Stimulated activated naive CD4-positive, alpha-beta T cell (primary cell): ENCODE measurements at places on chromosomes 13 and 19.

- no peak for DNase-seq
These were observed 10.4 kb upstream of the SLC25A41 start for GRCh38 chr19:6443986-6444385.

- no peak for DNase-seq
These were observed 77.3 kb downstream of the KCTD12 start for GRCh38 chr13:76808927-76809326.

GRCh38 chr13:60959427-60959826, 456.2 kb downstream of the PCDH20 start:
- DNase-seq: no peak

GRCh38 chr13:38121267-38121666, 228.4 kb upstream of the UFM1 start:
- no peak for DNase-seq

GRCh38 chr13:91356919-91357612, 9.6 kb downstream of the MIR17HG start:
- DNase-seq: no peak

DNA sequence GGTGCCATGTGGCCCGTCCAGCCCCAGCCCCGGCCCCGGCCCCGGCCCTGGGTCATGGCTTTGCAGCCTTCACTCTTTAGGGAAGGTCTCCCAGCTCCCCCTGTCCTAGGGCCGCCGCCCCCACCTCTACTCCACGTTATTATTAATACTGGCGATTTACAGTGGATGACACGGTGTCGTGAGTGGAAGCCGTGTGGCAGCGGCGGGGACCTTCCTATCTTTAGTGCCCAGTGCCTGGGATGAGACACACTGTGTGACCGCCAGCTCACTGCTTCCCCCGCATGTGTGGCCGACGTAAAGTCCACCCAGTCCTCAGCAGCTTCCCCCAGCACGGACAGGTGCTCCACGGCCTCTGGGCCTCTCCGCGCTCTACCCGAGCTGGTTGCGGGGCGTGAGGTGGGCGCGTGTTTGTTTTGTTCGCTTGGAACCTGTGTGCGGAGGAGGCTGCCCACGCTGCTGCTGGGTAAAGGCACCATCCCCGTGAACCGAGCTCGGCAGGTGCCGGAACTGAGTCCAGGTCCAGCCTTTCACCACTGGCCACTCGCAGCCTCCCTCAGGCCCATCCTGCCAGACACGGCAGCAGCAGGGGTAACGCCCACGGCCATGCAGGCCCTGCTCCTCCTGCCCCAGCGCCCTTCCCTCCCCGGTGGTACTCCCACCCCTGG, 70.9 kb upstream of the MCF2L start:
- DNase-seq: no peak

GRCh38 chr13:57063007-57063406, 77.7 kb upstream of the PRR20A start:
- DNase-seq: no peak

DNA sequence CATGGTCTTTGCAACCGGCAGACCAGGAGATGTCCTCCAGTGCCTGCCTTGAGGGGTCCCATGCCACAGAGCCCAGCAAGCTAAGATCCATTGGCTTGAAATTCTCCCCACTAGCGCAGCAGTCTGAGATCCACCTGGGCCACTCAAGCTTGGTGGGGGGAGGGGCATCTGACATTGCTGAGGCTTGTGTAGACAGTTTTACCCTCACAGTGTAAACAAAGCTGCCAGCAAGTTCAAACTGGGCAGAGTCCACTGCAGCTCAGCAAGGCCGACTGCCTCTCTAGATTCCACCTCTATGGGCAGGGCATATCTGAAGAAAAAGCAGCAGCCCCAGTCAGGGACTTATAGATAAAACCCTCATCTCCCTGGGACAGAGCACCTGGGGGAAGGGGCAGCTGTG, 32.0 kb upstream of the ITM2B start:
- DNase-seq: no peak

DNA sequence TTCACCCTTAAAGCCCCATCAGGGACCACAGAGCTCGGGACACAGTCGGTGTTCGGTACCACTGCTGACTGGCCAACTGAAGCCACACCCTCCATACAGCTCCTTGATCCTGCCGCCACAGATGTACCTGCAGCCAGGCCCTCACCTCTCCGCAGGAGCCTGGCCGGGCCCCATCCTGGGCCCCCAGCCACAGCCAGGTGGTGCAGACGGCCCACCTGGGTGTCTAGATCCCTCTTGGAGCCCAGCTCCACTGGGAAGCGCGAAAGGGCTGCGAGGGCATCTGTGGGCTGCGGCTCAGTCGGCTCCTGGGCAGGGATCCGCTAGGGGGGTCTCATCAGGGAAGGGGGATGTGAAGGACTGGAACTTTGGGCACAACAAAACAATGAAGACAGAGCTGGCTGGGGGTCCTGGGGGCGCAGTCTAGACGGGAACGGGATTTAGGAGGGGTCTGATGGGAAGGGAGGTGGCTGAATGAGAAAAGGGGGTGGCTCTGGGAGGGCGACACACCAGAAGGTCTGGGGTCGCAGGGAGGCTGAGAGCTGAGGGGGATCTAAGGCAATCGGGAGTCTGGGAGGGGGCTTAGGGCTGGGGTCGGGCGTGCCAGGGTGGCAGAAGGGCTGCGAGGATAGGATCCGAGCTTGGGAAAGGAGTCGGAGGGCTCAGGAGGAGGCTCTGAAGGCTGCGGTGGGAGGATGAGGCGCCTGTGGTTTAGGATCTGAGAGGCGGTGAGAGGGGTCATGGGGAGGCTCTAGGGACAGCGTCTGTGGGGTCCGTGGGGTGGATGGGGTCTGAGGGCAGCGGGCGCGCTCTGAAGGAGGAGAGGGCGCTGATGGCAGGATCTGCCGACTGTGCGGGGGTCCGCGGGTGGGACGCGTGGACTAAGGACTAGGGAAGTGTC, 15.8 kb downstream of the PRODH2 start:
- DNase-seq: no peak

DNA sequence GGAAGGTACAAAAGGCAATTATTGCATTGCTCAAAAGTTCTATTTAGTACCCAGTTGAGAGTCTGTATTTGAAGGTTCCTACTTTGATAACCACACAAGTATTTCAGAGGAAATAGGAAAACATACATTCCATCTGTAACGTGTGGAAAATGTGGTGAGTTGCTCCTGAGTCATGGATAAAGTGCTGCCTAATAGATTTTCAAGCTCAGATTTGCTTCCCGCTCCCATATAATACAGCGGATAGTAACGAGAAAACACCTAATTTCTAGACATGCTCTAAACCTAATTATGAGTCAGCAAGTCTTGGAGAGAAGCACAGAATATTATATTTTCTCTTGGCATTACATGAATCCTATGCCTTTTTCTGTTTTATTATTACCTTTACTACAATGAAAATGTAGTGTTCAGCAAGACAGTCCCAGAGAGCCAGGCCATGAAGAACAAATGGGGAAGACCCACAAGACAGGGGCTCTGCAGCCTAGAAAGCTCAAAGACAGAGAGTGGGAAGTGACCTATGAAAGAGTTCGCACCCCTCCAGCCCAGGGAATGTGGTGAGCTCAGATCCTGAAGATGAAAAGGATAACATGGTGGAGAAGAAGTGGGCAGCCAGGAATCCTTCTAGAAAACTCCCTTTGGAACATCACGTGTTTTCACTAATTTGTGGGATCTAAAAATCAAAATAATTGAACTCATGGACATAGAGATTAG, 116.1 kb downstream of the STARD13 start:
- DNase-seq: no peak

GRCh38 chr19:48466561-48467325, 2.4 kb upstream of the CYTH2 start:
- DNase-seq: no peak

- DNase-seq: no peak
These were observed 6.4 kb downstream of the KMT5C start for GRCh38 chr19:55345818-55346724.

- no peak for DNase-seq
These were observed 150.7 kb upstream of the SOX1 start for GRCh38 chr13:111916201-111916600.

DNA sequence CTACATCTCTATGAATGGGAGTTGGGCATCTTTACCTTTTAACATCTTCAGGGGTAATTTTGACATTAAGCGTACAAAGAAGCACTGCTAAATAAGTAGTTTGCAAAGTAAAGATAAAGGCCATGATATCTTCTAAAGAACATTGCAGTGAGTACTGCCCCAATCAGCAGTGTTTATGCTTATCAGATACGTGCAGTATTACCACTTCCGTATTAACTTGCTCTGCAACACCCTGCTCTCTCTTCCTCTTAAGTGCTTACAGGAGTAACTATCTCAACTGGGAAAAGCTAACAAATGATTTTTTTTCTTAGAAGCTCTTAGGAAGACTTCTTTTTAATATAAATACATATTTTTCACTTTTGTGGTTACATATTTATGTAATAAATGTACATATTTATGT, 793.7 kb upstream of the SLC10A2 start:
- DNase-seq: no peak

DNA sequence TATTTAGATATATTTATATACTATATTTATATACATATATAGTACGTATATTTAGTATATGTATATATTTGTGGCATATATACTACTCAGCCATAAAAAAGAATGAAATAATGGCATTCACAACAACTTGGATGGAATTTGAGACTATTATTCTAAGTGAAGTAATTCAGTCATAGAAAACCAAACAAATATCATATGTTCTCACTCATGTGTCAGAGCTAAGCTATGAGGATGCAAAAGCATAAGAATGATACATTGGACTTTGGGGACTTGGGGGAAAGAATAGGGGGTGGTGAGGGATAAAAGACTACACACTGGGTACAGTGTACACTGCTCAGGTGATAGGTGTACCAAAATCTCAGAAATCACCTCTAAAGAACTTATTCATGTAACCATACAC, 1015.7 kb downstream of the EFNB2 start:
- DNase-seq: no peak

DNA sequence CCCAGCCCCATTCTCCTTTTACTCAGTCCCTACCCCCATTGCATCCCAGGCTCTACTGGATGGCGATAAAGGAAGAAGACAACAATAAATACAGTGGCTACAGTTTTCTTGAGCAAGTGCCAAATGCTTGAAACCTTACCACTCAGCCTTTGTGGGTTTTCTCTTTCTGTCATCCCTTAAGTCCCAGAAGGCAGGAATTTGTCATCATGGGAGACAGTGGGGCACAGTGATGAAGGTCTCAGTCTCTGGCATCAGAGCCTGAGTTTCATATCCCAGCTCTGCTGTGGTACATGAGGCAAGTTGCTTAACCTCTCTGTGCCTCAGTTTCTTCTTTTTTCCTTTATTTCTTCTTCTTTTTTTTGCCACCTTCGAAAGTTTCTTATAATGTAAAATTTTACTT, 5.1 kb upstream of the COMP start:
- no peak for DNase-seq

DNA sequence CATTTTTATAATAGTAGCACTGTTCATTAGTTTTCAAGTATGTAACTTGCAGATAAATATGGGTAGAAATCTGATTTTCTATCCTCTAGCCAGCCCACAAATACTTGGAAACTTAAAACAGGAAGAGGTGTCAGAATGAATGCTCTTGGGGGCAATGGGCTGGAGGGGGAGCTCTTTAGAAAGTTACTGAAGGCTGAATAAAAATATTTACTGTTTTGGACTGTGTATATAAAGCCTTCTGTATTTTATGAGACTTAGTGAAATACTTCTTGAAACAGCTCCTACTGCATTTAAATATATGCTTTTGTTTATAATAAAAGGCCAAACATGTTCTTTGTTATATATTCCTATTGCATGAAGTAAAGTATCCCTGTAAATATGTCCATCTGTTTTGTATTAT, 138.8 kb downstream of the RGCC start:
- no peak for DNase-seq

GRCh38 chr13:94162289-94162688, 317.2 kb downstream of the DCT start:
- DNase-seq: no peak

- no peak for DNase-seq
These were observed 466.0 kb downstream of the FOXO1 start for GRCh38 chr13:40200273-40200978.

- no peak for DNase-seq
These were observed 12.2 kb downstream of the MED26 start for GRCh38 chr19:16615808-16616207.

DNA sequence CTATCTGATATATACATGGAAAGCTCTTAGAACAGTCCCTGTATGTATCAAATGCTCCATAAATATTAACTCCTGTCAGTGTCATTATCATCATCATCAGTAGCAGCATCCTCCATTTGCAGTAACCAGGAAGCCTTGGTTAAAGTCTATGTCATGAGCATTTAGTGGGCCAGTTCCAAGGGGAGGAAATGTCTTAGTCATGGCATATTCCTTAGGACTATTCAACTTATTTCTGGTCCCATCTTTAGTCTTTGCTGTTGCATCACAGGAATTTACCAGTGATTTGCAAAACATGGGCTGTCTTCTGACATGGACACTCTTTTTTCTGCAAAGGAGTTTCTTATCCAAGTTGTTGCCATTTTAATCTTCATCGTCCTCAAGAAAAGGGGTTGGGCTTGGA, 98.4 kb downstream of the WDFY2 start:
- no peak for DNase-seq

DNA sequence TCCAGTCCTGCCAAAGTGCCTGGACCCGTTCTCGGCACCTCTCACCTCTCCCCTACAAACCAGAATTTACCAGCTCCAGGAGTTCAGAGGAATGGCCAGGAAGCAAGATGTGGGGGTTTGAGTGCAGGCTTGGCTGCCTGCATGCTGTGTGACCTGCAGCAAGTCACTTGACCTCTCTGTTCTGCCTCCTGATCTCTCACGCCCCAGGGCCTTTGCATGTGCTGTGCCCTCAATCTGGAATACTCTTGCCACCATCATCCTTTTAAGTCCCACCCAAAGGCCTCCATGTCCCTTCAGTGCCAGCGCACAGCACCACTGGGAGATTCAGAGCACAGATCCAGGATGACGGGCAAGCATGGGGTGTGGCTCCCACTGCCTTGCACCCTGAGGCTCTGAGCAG, 43.4 kb downstream of the MYO9B start:
- no peak for DNase-seq

DNA sequence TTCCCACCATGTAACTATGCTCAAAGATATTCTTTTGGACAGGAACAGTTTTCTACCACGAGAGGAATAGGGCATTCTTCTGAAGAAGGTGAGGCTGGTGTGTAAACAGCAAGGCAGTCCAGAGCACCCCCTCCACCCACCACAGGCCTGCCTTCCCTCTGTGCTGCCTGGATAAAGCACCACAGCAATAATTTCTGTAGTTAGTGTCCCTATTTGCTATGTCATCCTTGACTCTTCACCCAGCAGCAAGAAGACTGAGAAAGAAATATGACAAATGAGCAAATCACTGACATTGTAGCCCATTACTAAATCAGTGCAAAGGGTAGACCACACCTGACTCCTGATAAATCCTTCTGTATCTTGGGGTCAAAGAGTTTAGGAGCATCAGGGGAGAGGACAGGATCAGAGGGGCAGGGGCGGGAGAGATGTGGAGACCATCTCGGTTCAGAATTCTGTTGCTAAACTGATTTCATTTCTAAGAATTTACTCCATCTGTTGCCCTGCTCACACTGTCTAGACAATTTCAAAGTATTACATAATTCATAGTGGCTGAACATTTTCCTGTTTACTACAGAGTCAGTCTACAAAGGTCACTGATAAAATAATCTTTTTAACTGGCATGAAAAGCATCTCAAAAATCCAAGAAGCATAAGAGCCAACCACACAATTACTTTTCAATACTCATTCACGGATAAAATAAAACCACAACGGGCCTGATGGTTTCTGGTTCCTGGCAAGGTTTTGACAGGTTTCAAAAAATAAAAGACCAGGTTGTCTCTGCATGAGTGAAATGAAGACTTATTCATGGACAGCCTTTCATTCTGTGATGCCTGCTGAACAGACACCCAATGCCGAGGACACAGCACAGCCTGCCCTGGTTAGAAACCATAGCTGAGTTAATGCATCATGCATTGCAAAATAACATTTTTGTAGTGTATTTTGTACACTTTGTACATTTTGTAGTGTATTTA, 88.4 kb upstream of the IRS2 start:
- DNase-seq: no peak
